ENCODE measurements at places on chromosomes 1 and 21.

DNA sequence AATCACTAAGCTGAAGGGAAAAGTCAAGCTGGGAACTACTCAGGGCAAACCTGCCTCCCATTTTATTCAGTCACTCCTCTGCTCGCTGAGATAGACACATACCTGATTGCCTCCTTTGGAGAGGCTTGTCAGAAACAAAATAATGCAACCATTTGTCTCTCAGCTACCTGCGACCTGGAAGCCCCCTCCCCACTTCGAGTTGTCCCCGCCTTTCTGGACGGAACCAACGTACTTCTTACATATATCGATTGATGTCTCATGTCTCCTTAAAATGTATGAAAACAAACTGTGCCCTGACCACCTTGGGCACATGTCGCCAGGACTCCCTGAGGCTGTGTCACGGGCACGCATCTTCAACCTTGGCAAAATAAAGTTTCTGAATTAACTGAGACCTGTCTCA, 21.5 kb upstream of the HPDL start:
- no peak for DNase-seq

GRCh38 chr1:158095737-158096335, 84.9 kb upstream of the CD1D start:
- DNase-seq, result peak; percentile 41

DNA sequence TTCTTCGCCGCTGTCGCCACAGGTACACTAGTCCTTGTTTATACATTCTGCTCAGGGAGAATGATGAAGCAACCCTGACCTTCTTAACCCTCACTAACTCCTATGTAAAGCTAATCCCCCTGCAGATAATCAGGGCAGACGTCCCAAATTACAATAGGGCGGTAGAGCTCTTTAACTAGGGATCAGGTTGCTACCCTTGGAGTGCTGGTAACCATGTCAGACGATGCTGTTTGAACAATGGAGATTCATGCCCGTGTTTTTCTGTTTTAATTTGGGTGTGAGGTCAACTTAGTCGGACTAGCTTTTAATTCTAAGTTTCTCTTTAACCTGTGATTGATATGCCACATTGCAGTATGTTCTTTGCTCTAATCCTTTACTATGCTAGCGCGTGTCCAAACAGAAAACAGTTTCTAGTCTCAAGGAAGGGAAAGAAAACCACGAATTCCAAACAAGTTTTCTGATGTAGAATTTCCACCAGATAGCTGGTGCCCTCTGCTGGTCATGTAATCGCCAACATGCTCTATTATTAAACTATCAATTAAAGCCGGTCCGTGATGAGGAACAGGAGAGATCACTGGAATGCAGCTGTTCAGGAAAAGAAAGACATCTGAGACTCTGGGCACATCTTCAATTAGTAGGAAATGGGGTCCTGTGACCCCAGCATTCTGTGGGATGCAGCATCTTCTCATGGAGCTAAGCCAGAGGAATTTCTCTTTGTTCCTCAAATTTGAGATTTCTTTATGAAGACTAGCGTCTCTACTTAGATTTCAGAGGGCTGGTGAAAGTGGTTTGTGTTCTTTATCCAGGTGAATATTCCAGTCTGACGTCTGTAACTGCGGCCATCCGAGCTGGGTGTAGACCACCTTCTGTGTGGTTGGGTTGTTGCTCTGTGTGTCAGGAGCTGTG, 18.3 kb upstream of the VAMP3 start:
- peak; percentile 52 for DNase-seq

- DNase-seq, result no peak
Measured at GRCh38 chr1:85339089-85339488, 62.7 kb upstream of the BCL10 start.

DNA sequence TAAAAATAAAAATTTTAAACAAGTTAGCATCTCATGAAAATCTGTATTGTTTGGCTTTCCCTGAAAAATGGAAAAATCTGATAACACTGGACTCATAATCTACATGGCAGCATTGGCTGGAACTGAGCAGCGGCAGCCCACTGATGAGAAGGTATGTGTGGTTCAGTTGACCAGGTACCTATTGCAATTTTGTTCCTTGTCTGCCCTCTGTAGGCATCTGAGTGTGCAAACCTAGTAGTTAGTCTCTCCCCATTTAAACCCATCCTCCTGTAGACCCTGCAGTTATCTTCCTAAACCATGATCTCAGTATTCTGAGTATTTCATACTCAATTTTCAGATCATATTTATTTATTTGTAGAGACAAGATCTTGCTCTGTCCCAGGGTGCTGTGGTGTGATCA, 59.4 kb upstream of the SERBP1 start:
- DNase-seq, result no peak

GRCh38 chr21:36059823-36060158, 535 bp downstream of the SETD4 start:
- no peak for DNase-seq

GRCh38 chr1:47396671-47397196, 19.4 kb upstream of the FOXE3 start:
- no peak for DNase-seq

DNA sequence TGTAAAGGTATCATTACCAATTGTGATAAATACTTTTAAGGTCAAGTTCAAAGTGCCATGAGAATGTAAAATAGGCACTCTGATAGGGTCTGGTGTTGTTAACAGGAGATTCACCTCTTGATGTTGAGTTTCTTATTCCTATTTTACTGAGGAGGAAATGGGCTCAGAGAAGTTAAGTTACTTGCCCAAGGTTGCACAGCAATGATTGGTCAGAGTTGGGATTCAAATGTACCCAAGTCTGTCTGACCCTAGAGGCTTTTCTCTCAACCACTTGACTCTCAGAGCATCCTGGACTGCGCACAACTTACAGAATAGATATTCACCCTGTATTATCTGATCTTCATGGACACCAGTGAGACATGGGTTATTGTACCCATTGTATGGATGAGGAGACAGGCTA, 33.9 kb downstream of the SOX13 start:
- no peak for DNase-seq

GRCh38 chr1:208180421-208180820, 63.8 kb downstream of the PLXNA2 start:
- DNase-seq, result no peak

DNA sequence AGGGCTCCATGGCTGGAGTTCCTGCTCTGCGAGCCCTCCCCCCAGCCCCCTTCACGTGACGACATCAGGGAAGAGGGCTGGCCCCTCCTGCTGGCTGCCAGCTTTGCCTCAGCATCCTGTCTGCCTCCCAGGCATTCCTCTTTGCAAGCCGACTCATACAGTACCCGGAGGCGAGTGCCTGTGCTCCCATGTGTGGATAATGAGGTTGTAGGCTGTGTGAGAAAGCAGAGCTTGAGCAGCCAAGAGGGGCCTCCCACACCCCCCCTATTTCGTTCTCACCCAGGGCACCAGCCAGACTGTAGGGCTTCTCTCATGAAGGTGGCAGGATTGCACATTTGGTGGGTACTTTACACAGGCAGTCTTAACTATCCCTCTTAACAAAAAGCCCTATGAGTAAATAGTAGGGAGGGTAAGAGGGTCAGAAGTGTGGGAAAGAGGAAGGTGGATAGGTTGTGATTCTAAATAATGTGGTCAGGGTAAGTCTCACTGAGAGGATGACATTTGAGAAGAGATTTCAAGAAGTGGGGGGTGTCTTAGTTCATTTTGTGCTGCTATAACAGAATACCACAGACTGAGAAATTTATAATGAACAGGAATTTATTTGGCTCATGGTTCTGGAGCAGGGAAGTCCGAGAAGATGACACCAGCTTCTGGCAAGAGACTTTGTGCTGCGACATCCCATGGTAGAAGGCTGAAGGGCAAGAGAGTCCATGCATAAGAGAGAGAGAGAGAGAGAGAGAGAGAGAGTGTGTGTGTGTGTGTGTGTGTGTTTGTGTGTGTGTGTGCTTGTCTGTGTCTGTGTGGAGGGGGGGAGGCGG, 113.5 kb downstream of the OMA1 start:
- DNase-seq, result no peak

DNA sequence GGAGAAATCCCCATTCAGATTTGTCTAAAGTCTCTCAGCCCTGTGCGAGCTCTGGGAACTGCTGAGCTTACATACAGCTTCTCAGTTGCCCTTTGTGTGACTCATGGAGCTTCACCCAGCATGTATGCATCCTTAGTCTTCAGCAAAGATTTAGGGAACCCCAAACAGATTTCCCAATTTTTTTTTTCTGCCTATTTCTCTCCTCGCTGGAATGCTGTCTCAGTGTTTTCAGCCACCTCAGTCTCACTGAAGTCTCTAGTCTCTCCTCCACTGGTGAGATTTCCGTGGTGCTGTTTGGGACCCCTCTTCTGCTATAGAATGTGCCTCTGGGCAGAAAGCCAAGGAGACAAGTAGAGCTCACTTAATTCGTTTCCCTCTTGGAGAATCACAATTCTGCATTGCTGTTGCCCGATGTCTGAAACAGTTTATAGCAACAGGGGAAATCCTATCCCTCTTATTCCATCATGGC, 28.1 kb upstream of the TXLNA start:
- DNase-seq, result no peak

- DNase-seq, result no peak
Measured at GRCh38 chr1:11168731-11169130, 20.4 kb upstream of the ANGPTL7 start.

DNA sequence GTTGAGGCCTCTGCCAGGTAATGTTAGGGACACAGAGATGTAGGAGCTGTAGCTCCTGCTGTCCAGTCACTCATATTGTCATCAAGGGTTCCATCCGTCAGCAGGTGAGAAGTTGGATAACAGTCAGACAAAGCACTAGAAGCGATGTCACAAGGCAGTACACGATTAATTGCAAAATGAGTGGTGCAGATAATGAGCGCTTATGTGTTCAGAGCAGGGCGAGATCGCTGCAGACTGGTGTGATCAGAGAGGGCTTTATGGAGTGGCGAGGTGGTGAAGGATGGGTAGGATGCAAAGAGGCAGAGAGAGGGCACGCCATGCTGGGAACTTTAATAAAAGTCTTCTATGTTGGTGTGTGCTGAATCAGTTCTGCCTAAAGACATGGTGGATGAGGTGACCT, 8.8 kb downstream of the TMCC2 start:
- no peak for DNase-seq

DNA sequence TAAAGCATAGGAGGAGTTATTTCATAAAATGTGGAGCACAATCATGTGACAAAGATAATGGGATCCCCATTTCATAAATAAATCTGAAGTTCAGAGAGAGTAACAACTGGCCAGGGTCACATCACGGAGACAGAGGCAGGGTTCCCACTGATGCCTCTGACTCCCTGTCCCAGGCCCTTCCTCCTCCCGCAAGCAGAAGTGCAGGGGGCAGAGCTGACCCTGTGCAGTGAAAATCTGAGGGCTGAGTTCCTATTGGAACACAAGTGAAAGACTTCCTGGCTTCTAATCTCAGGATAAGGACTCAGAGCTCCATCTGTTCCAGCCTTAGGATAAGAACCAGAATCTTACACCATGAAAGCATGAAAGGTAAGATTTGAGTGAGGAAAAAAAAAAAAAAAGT, 22.0 kb downstream of the SELL start:
- no peak for DNase-seq

- no peak for DNase-seq
Measured at GRCh38 chr21:42017022-42017421, 6.9 kb upstream of the ZBTB21 start.

DNA sequence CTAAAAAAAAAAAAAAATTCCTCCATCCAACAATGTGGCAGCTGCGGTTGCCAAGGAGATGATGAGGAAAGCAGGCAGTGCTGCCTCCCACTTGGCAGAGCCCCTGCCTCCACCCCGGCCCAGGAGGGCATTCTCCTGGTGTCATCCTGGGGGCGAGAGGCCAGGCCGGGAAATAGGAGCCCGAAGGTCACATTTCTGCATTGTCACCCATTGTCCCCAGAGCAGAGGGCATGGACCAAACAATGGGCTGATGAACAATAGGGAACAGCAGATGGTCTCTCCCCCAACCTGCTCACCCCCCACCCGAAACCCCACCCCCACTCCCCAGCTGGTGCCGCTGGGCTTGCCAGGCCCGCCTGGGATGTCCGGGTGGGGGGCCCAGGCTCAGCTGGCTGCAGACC, 37.3 kb downstream of the CAMK2N1 start:
- DNase-seq, result no peak

DNA sequence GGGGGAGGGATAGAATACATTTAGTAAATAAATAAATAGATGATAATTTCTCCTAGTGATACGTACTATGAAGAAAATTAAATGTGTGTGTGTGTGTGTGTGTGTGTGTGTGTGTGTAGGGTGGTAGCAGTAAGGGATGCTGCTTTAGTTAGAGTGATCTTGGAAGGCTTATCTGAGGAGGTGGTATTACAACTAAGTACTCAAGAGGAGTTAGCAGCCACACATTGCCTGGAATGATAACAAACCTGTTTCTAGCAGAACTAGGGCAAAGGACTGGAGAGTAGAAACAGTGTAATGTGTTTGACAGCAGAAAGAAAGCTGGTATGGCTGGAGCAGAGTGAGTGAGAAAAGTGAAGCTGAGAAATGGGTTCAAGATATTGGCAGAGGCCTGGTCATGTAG, 58.3 kb upstream of the FASLG start:
- no peak for DNase-seq

GRCh38 chr1:54094001-54094729, 40.8 kb downstream of the TCEANC2 start:
- no peak for DNase-seq

- DNase-seq, result no peak
Measured at GRCh38 chr1:30134466-30135217, 588.7 kb downstream of the MATN1 start.

- no peak for DNase-seq
Measured at GRCh38 chr1:66403007-66403731, 130.8 kb upstream of the SGIP1 start.

- DNase-seq, result no peak
Measured at GRCh38 chr1:38308780-38309179, 262.2 kb upstream of the POU3F1 start.
